Stimulated activated CD4-positive, alpha-beta T cell treated with anti-CD3 and anti-CD28 coated beads, Interleukin-15, amount 100 ng/mL, for 48 hours (primary cell): ENCODE measurements at places on chromosomes 1 and 21.

DNA sequence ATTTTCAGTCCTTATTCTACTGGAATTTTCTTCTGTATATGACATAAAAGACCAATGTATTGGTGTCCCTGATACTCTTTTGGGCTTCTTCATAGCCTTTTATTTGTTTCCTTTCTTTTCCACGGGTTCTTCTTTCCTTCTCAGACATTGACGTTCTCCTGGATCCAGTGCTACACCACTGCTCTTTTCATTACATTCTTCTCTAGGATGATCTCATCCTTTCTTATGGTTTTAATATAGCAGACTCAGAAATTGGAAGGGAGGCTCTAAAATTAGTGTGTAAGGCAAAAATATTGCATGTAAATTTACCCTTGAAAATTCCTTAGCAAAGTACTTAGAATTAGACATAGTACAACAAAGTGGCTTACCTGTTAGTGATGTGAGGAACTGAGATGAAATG is 65.3 kb downstream of the SELENOF start:
- no peak for DNase-seq

DNA sequence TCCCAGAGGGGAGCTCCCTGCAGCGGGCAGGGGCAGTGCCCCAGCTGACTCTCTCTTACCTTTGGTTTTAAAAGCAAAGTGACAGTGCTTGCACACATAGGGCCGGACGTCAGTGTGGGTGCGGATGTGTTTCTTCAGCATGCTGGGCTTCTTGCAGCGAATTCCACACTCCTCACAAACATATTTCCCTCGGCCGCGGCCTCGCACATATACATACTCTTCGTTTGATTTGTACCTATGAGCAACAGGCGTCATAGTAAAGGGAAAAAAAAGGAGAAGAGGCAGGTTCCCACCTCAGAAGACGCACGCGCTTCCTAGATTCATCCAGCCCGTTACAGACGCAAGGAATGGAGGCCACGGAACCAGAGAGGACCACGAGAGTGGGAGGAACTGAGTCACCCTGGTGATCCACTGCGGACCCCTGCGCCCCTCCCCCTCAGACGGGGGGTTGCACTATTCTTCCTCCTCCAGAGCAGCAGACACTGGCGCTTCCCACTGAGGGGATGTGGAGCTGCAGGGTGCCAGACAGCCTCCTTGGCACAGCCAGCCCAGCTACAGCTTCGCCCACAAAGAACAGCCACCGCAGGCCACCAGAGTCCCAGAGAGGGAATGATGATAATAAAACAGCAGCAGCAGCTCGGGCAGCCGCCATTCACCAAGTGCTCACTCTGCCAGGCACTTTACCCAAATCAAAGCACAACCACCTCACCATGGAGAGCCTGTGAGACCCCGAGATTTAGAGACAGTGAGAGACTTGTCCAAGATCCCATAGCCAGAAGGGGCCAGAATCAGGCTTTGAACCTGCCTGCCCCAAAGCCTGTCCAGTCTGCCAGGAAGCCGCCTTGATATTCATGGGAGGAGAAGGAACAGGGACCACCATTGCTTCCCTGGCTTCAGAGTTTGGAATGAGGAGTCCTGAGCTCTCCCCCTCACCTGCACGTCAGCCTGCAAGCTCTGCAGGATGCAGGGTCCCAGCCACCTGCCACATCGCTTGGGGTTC is 40.5 kb upstream of the EDN2 start:
- no peak for DNase-seq

DNA sequence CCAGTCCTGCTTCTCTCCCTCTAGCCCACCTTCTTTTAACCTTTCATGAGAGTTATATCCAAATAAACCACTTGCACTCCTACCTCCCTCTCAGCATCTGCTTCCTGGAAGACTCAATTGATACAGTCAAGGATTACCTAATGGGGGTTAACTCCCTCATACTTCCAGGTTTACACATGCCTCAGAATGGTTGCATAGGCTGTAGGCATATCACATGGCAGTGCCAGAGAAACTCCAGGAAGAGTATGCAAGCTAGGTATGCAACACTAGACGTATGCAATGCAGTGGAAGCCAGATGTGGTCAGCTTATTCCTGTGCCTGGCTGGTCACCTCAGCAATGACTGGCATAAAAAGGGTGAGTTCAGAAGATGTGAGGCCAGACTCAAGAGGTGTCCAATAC is 32.7 kb upstream of the VANGL1 start:
- no peak for DNase-seq

DNA sequence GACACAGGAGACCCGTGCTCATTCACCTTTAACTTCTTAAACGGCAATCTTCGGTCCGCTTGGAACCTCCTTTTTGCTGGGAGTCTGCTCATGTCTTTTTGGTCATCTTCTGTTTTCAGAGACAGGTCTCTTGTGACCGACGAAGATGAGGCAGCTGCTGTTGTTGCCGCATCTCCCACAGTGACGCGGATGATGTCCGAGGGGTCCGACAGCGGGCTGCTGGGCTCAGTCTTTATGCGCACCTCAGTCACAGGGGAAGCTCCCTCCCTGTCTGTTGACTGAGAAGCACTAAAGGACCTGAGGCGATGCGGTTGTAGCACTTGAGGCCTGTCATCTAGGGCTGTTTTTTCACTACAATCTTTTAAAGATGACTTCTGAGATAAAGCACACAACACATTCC is 17.6 kb downstream of the ZBTB21 start:
- no peak for DNase-seq

DNA sequence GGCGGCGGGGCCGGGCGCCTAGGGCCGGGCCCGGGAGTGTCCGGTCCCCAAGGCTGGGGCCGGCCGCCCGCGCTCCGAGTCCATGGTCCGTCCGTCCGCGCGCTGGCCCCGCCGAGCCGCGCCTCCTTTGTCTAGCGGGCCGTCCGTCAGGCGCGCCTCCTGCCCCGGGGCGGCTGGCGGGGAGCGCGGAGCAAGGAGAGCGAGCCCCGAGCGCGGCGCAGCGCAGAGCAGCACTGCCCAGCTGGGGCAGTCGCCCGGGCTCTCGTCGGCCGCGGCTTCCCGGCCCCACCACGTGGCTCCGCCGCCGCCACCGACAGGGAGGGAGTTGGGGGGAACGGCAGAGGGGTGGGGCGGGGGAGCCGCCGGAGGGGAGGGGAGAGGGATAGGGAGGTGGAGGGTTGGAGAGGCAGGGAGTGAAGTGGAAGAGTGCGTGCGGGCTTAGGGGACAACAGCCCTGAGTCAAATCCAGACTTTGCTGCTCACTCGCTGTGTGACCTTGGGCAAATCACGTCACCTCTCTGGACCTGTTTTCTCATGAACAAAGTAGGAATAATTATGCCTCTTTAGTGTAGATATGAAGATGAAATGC is at the start of gene NKAIN1:
Gene NKAIN1, minus strand, starts transcription at position 235 of the 589 bp plus-strand sequence. CDS start 340 bp downstream, outside the sequence.
- DNase-seq = no peak

- no peak for DNase-seq
These were observed 94.5 kb downstream of the SYF2 start for GRCh38 chr1:25137521-25138395.

DNA sequence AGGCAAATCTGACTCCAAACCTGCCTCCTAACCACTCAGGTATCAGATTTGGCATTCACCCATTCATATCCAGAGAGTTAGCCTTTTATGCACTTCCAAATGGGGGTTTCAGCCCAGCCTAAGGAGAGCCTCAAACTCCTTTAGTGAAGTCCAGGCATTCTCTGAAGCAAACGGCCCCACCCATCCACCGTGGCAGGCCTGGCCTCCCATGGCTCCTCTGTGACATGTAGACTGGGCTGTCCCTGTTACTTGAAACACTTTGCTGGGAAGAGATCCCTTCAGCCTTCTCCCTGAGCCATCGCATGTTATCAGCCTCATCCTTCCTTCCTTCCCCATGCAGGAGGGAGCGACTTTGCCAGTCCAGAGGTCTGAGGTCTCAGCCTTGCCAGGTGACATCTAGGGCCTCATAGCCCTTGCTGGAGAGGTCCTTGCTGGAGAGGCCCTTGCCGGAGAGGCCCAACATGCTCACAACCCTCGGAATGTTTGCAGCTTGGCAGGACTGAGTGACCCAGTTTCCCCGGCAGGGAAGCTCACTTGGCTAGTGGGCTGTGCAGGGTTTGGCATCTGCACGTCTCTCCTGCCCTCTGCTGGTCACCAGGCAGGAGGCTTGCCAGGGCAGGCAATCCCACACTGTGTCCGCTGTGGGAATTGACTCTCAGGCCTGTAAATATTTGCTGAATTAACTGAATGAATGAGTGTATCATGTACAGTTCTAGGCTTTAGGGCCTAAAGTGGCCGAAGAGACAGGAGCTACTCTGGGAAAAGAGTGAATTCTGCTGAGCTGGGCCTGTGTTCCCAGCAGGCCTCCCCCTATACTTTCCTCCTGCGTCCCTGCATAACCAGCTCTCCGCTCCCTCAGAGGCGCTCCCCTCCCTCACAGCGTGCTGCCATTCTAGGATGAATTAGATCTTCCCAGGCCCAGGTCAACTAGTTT is 26.7 kb upstream of the RBM15 start:
- DNase-seq = peak; percentile 68

DNA sequence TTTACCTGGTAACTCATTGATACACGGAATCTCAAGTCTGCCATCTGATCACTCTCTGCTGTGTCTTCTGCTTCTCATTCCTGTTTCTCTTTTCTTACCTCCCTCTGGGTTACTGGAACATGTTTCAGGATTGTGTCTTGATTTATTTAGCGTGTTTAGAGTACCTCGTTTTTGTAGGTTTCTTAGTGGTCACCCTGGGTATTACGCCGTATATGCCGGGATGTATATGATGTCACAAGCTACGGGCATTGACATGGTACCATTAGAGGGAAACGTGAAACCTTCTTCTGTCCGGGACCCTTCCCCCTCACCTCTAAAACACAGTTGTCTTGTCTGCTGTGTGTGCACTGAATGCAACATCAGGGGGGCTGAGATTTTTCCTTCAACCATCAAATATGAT is 2.8 kb downstream of the ACTRT2 start:
- no peak for DNase-seq

DNA sequence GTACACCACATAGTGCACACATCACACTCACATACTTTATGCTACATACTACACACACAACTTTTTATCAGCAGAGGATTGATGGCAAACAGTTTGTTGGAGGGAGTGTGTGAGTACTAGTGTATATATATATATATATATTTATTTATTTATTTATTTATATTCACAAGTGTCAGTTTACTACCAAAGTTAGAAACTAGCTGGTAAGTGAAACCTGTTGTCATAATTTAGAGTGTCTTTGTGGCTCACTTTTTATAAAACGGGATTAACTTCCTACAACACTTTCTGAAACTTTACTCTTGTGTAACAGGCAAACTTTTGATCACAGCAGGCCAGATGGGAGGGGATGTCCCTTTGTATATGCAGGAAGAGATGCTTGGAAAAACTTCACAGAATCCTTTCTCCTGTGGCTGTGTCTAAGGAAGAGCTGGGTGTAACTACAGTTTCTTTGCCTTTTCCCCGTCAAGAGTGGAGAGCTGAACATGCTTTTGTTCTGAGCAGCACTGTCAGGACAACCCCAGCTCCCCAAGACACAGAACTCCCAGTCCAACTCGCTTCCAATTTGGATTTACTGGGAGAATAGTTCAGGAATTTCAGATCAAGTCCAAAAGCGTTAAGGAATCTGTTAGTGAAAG is 1.9 kb upstream of the SAMD13 start:
- no peak for DNase-seq

- DNase-seq = no peak
These were observed 74.8 kb upstream of the BMP8A start for GRCh38 chr1:39416609-39417008.
